Activated CD4-positive, alpha-beta T cell treated with anti-CD3 and anti-CD28 coated beads, Interleukin-2, amount 10 ng/mL, durations not matched to agents 7 days and 5 days (primary cell): ENCODE measurements at places on chromosomes 1 and 21.

GRCh38 chr21:27365394-27365793 is 398.5 kb upstream of the ADAMTS5 start:
- H3K4me1 ChIP-seq = no peaks in the 10 kb centered on the region
- H3K4me3 ChIP-seq = no peak overlapping the region
- no peaks in the 10 kb centered on the region for H3K36me3 ChIP-seq
- no peak for DNase-seq
- no peaks in the 10 kb centered on the region for H3K27me3 ChIP-seq

GRCh38 chr1:53378932-53379661 is 51.2 kb upstream of the LRP8 start:
- H3K27me3 ChIP-seq = peaks cover 19% of the 10 kb centered on the region
- H3K27ac ChIP-seq = no peak overlapping the region
- H3K4me1 ChIP-seq = no peaks in the 10 kb centered on the region
- no peaks in the 10 kb centered on the region for H3K36me3 ChIP-seq

DNA sequence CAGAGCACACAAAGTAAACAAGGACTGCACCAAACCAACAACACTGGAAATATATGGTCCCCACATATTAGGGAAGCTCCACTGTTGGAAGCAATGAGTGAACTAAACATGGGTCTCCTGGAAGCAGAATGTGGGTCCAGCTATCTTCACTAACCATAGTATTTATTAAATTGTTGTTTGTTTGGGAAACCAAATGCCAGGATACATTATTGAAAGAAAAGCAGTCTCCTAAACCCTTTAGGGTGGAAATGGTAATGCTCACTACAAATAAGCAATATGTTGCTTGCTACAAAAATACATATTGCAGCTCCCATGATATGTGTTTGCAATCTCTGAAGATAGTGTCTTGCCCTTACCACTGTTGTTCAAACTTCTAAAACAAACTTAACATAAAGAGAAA is 2.2 kb downstream of the NEGR1 start:
- no peak overlapping the region for H3K4me3 ChIP-seq
- peaks cover 14% of the 10 kb centered on the region for H3K4me1 ChIP-seq
- no peaks in the 10 kb centered on the region for H3K36me3 ChIP-seq
- DNase-seq = no peak

DNA sequence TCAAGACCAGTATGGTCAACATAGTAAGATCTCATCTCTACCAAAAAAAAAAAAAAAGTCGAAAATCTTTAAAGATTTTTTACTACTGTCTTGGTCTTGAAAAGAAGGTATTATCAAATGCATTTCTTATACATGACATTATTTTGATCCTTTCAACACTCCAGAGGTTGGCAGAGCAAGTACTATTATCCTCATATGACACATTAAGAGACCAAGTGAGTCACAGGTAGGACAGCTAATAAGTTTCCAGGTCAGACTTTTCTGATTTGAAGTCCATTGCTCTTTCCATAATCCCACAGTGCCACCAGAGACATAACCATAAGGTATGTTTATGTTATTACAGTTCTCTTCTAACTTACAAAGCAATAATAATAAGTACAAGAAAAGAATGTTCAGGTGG is 15.2 kb downstream of the DBT start:
- H3K27me3 ChIP-seq = no peaks in the 10 kb centered on the region
- H3K4me3 ChIP-seq = no peak overlapping the region
- peaks cover 48% of the 10 kb centered on the region for H3K36me3 ChIP-seq
- H3K4me1 ChIP-seq = peaks cover 2% of the 10 kb centered on the region
- DNase-seq = no peak
- no peak overlapping the region for H3K27ac ChIP-seq
